Stimulated activated CD4-positive, alpha-beta T cell treated with anti-CD3 and anti-CD28 coated beads, Interleukin-15, amount 100 ng/mL, for 24 hours (primary cell): ENCODE measurements at places on chromosomes 7 and 10.

DNA sequence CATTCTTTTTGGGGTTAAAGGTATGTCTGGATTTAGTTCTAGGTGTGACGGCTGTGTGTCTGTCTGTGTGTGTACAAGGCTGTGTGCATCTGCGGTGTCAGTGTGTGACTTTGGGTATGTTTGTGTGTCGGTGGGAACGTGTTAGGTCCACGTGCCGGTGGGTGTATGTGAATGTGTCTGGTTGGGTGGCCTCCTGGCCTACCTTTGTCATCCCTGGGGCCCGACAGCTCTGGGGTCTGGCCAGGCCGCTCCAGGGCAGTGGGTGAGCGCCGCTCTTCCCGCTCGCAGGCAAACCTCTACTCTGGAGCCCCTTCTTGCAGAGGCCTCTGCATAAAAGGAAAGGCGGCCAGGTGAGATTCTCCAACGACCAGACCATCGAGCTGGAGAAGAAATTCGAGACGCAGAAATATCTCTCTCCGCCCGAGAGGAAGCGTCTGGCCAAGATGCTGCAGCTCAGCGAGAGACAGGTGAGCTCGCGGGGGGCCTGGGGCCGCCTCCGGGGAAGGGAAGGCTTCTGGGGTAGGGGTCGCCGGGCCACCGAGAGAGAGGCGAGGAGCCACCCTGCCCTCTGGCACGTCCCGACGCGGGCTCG is 2.4 kb downstream of the HHEX start:
- no peak for DNase-seq

- no peak for DNase-seq
Observed at GRCh38 chr7:85851571-85852193, 664.8 kb upstream of the SEMA3D start.

DNA sequence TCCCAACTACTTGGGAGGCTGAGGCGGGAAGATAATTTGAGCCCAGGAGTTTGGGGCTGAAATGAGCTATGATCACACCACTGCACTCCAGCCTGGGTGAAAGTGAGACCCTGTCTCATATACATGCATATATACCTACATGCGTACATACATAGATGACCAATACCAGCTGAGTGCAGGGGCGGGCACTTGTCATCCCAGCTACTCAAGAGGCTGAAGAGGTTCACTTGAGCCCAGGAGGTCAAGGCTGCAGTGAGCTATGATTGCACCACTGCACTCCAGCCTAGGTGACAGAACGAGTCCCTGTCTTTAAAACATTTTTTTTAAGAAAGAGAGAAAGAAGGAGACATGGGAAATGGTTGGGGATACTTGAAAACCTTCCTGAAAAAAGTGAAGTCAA is 17.4 kb upstream of the PROSER2 start:
- DNase-seq: no peak

DNA sequence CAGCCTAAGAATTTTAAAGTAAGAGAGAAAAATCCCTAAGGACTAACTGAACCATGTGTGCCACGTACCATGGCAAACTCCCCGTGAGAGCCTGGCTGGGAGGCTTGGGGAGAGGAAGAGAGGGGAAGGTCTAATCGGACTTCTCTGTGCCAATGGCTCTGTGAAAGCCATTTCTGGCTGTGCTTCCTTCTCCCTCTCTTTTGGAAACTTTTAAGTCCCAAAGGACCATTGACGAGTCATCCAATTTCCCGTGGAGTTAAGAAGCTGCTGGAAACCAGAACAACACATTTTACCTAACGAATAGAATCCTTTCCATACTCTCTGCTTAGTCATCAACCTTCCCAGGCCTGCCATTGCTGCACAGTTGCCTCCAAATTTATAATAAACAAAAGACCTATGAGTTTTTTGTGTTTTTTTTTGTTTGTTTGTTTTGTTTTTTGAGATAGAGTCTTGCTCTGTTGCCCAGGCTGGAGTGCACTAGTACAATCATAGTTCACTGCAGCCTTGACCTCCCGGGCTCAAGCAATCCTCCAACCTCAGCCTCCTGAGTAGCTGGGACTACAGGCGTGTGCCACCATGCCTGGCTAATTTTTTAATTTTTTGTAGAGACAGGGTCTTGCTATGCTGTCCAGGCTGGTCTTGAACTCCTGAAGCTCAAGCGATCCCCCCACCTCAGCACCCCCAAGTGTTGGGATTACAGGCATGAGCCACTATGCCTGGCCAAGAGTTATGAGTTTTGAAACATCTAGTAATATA is 13.2 kb downstream of the LAMB1 start:
- DNase-seq: no peak

DNA sequence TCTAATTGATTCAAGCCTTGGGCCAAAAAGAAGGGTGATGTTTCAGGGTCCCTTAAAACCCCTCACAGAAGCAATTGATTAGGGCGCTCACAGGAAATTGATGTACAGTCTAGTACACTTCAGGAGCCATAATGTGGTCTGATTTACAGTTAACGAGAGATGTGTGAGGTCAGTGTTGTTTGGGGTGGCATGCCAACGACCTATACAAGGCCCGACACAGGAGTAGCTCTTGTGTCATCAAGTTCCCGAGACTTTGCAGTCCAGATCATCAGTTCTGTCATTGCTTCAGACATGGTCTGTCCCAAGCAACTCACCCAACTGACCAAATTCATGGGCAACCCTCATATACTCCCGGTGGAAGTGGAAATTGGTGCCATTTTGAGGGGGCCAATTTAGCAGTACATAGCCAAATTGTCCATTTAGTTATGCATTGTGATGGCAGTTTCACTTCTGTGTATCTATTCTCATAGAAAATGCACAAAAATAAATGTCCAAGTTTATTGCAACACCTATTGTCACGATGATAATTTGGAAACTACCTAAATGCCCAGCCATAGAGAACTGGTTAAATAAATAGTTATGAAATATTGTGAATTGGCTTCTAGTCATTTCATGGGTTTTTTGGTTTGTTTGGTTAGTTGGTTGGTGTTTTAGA is 18.0 kb upstream of the ARID5B start:
- DNase-seq: no peak

DNA sequence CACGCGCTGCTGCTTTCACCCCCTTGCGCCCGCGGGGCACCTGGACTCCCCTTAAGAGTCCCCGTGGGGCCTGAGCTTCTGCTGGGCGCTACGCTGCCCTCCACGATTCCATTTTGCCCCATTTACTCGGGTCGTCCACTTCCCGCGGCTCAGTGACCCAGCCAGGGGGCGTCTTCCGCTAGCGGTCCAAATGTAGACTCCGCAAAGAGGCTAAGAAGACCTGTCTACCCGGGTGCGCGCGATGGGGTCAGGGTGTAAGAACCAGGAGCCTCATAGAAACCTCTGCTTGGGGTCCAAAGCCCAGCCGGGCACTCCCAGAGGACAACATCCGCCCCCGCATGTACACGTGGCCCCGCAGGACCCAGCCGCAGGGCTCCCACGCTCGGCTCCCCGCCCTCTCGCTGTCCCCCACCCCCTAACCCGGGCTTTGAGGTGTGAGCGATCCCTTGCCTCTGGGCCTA is 5.2 kb upstream of the HMX2 start:
- peak; percentile 19 for DNase-seq

DNA sequence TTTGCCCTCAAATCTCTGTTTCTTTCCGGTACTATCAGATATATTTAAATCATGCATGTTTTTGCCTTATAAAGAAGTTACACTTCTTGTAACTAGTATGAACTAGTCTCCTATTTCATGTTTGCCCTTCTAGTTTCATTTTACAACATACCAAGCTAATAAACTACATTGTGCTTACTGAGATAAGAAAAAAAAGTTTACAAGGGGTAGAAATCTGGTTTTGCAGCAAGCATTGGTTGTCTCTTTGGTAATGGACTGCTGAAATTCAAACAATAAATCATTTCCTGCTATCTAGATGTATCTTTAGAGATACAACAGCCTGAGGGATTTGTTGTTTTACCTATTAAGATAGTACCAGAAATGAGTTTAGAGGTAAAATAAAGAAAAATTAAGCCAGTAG is 18.8 kb downstream of the PTTG1IP2 start:
- DNase-seq: no peak

GRCh38 chr7:80097756-80098155 is 36.9 kb upstream of the GNAI1 start:
- no peak for DNase-seq

- no peak for DNase-seq
Observed at GRCh38 chr7:1196950-1197349, 35.7 kb upstream of the UNCX start.

DNA sequence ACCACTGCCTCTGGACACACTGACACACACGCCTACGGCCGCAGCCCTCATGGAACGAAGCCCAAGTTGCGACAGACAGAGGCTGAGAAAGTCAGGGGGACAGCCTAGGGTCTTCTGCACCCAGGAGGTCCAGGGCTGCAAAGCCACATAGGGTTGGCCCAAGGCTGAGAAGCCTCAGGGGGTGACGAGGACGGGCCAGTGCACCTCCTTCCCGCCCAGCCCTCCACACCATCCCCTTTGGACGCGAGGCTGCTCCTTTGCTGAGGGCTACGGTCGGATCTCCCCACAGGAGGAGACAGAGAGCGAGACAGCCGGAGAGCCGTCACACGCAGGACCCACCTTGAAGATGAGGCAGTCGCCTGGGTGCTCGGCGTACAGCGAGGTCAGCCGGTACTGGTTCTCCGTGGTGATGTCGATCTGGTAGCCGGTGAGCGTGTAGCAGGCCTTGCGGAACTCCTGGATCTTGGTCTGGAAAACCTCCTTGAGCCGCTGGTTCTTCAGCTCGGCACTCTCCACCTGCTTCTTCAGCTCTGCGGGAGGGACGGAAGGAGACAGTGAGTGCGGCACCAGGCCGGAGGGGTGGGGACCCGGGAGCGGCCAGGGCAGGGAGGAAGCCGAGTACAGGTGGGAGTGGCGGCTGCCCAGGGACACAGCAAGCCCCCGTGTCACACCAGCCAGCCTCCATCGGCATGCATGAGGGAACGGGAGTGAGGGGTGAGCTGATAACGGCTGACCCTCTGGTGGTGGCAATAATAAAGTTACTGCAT is 228.0 kb downstream of the ELFN1 start:
- no peak for DNase-seq

DNA sequence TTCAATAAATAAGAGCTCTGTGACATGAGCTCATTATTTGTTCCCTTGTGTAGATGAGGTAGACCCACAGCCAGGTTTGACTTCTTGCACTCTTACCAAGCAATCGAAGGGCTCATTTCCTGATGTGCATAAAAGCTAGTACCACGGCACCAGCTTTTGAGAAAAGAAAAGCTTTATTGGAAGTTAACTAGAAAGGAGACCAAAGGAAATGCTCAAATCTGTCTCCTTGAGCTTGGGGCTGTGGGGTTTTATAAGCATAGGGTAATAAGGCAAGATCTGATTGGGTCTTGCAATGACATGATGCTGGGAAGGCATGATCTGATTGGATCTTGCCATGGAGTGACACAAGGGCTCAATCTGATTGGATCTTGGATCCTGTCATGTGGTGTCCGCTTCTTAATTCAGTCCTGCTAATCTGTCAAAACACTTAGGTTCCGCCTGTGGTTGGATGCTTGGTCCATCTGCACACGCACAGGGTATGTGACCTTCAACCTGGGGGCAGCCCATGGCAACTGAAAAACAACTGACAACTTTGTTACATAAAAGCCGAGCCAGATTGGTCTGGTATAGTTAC is 47.8 kb upstream of the FRMD4A start:
- no peak for DNase-seq

DNA sequence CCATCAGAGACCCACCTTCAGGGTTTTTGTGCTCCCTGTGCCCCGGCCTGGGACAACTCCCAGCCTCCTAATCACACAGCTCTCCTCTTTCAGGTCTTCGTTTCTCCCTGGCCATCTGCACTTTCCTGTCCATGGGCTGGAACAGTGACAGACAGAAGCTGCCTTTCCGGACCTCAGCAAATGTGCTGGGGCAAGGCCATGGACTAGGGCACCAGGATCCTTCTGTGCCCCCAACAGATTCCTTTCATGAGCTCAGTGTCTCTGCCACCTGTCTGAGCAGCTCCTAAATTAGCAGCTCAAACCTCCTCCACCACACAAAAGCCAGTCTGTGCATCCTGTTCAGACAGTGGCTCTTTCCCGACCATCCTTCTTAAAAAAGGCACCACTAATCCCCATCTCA is 41.9 kb upstream of the FRMD4A start:
- no peak for DNase-seq

- DNase-seq: no peak
Observed at GRCh38 chr7:28615091-28615490, 202.8 kb downstream of the CREB5 start.

GRCh38 chr10:110762109-110762848 is 109.4 kb upstream of the PDCD4 start:
- no peak for DNase-seq

DNA sequence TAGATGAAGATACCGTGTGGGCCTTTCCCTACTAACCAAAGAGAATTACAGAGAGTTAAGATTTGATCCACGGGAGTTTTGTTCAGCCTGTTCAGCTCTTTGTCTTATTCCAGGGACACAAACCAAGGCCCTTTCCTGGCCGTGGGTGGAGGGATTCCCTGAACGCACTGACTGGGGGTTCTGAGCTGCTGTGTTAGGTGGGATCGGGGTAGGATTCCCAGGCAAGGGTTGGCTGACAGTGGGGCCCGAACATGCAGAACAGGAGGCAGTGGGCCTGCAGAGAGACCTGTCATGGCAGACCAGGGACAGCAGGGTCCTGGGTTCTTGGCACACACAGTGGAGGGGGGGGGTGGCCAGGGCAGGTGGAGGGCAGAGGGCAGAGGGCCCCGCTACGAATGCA is 89.5 kb upstream of the MKI67 start:
- DNase-seq: no peak

DNA sequence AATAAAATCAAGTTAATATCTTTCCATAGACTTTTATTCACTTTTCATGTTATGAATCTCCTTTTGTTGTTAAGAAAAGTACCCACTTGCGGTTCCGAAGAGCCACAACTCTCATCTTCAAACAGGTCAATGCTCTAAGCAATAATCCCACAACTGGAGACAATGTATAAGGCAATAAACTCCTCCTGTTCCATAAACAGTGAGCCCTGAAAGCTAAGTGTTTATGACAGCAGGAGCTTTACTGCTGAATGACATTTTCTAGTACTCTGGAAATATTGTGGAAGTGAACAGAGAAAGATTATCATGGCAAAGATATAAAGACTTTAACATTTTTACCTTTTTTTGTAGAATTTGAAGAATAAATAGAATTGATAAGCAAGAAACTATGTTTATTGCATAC is 213.5 kb upstream of the MBL2 start:
- DNase-seq: no peak

- DNase-seq: no peak
Observed at GRCh38 chr7:97011536-97012364, 6.4 kb downstream of the DLX6 start.

- DNase-seq: no peak
Observed at GRCh38 chr10:60827791-60828488, 49.7 kb downstream of the CDK1 start.

DNA sequence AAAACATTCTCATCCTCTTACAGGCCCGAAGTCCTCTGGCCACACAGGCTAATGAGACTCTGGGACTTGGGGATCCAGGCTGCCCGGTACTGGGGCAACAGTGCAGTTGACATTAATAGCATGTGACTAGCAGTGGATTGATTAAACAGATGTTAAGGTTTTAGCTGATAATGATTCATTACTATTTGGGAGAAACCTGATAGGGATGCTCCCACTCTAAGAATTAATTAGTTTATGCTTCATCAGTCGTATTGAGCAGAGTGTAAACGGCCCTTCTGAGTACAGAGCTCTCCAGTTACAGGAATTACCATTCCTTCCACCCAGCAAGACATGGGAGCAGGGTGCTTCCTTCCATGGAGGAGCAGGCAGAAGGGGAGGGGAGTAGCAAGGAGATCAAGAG is 82.7 kb downstream of the RPS24 start:
- DNase-seq: no peak
